ENCODE measurements at places on chromosomes 12 and 14.

DNA sequence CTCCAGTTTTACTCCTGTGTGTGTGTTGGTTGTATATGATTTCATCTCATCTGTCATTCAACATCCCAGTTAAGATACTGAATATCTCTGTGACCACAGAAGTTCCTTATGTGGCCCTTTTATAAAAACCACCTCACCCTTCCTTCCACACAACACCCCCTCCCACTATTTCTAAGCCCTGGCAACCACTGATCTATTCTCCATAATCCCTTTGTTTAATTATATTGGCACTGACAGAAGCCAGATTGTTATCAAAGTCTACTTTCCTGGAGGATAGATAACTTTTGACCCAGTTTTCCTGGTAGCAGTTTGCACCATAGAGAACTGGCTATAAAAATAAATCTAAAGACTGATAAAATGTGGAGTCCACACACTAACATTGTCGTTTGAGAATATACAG lies 902.8 kb downstream of the SLC16A7 start:
- DNase-seq = no peak

- DNase-seq = no peak
Observed at GRCh38 chr14:95303552-95303951, 16.2 kb downstream of the CLMN start.

- DNase-seq = no peak
Observed at GRCh38 chr12:52232203-52232673, 805 bp upstream of the KRT7 start.

- no peak for DNase-seq
Observed at GRCh38 chr12:57575771-57576612, 15.0 kb upstream of the PIP4K2C start.

DNA sequence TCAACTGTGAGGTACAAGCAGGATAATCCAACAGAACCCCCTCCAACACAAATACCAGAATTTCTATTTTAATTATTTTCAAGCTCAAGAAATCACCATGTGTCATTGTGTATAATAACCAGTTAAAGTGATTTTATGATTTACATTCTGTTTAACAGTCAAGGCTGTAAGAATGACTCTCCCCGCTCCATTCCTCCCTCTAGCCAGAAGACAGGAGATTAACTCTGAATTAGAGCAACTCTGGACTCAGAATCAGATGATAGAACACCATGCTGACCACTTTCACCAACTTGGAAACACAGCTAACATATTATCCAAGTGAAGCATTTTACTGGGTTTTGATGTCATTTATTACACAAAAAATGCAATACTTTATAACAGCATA lies 71.9 kb downstream of the ATP2B1 start:
- DNase-seq = no peak

DNA sequence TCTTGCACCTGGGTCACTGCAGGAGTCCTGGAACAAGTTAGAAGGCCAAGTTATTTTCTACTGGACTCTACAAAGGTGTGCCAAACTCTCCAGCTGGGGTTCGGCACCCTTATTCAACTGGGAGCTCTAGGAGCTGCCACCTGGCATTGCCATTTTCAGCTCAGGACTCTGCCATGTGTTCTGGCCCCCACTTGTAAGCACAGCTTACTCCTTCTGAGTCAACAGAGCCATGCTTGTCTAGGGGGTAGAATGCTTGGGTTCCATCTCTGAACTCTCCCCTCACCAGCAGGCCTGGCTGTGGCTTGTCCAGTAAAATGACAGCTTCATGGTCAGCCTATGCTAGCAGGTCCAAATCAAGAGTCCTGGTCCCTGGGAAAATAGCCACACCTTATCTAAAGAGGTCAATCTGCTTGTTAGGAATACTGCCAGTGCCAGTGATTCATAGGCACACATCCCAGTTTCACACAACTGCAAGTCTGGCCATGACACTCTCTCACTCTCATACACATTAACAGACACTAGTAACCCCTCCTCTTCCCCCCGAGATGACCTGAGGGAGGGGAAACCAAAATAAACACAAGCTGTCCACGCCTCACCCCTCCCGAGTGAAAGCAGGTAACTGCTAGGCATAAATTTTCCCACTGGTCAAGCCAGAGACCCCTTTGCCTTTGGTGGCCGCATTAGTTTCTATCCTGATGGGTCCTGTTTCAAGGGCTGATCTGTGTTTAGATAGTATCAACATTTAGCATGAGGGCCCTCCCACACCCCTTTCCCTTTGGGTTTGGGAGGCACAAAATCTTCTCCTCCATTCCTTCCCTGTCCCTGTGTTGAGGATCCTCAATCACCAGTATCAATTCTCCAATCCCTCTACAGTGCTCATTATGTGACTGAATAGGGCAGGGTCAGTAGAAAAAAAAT lies 182.3 kb upstream of the GZMB start:
- DNase-seq = no peak

GRCh38 chr12:105995961-105996431 lies 142.8 kb downstream of the NUAK1 start:
- DNase-seq = no peak

DNA sequence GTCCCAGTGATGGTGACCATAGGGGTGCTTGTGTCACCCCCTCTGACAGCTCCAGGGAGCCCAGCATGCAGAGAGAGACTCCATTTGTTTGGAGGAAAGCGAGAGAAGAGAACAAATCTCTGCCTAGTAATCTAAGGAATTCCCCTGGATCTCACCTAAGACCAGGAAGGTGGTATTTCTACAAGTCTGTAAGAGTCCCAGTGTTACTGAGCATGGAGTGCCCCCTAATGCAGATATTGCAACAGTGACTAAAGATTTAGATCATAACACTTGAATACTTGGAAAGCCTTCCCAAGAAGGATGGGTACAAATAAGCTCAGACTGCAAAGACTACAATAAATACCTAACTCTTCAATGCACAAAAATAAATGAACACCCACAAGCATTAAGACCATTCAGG lies 360.4 kb upstream of the GARIN6 start:
- DNase-seq = no peak

GRCh38 chr14:88439088-88439487 lies 53.6 kb downstream of the SPATA7 start:
- DNase-seq = no peak

- no peak for DNase-seq
Observed at GRCh38 chr12:101877806-101878242, 444 bp downstream of the DRAM1 start.

DNA sequence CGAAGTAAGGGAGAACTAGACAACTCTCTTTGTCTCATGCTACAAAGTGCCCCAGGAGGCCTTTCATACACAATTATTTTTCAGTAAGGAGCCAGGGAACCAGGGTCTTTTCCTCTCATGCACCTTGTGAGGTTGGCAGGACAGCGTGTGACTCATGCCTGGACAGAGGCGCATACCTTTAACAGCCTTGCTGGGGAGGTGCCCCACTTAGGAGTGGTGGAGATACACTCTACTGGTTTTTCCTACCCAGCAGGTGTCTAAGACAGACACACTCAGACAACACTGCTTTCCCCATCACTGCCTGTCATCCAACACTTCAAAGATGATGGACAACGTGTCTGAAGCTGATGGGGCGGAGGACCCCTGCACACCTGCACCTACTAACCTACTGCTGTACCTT lies 49.1 kb downstream of the B4GALNT3 start:
- DNase-seq = no peak

GRCh38 chr12:39931857-39932256 lies 174.0 kb downstream of the SLC2A13 start:
- no peak for DNase-seq

GRCh38 chr14:38089123-38089522 lies 118.6 kb upstream of the SSTR1 start:
- DNase-seq = no peak

DNA sequence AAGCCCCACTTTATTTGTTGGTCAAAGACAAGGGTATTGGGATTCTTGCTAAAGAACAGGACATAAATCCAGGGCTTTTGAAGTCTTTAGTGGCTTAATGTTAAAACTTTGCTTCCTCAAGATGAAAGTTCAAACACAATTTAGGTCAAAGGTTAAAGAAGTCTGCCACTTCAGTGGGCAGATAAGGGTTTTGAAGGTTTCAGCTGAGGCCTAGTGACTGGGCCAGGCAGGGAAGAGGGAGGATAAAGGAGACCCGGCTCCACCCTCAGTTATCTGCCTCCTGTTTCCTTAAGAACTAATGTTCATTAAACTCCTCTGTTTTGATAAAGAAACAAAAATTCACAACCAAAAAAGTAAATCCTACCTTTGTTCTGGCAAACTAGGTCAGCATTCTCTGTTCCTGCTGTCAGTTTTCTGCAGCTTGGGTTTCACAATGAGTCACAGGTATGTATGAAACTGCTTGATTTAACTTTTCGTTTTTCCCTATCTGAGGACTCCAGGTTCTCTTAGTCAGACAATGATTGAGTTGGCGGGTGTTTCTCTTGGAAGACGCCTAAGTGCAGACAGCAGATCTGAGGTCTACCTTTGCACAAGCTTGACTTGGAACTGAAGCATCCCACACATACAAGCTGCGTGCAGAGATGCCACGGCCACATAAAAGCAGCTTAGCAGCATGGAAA lies 208.3 kb downstream of the EXOC5 start:
- peak; percentile 10 for DNase-seq

GRCh38 chr12:34393086-34393820 lies 371.0 kb downstream of the ALG10 start:
- no peak for DNase-seq

- DNase-seq = no peak
Observed at GRCh38 chr12:120229071-120229486, 28.2 kb upstream of the RPLP0 start.

GRCh38 chr14:61048640-61049039 lies 67.6 kb downstream of the SLC38A6 start:
- DNase-seq = no peak

GRCh38 chr12:51866324-51866723 lies 17.8 kb upstream of the FIGNL2 start:
- DNase-seq = no peak

- no peak for DNase-seq
Observed at GRCh38 chr12:92185052-92185451, 39.4 kb upstream of the BTG1 start.

GRCh38 chr12:7047306-7047705 lies 13.2 kb upstream of the C1S start:
- DNase-seq = no peak

DNA sequence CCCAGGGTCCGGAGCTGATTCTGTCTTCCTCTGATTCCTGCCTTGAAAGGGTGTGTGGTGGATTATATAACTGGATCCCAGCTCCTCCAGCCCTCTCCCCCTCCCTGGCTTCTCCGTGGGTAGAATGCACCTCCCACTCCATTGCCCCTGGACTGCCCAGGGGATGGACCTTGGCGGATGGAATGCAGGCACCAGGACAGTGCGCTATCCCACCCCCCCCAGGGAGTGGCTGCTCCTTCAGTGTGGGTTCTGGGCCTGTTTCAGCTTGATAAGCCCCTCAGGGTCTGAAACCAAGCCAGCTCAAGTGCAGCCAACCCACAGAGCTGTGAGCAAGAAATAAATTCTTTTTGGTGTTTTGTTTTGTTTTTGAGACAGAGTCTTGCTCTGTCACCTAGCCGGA lies 112.4 kb upstream of the TMEM132D start:
- DNase-seq = no peak

- no peak for DNase-seq
Observed at GRCh38 chr14:61362072-61362750, 40.8 kb downstream of the PRKCH start.

DNA sequence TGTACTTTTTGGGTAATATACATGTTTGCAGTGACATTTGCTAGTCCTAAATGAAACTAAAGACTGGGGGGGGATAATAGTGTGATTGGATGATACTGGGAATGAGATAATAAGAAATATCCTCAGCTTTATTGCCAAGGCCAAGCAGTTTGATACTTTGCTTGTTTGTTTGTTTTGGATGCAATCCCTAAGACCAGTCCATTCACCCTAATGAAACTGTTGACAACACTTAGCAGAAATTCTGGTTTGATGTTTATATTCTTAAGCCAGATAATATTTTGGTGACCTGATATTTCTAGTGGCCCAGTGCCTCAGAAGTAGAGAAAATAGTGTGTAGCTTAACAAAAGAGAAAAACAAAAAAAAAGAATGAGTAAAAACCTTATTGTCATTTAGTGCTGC lies 1.8 kb downstream of the PHC1 start:
- DNase-seq = no peak

DNA sequence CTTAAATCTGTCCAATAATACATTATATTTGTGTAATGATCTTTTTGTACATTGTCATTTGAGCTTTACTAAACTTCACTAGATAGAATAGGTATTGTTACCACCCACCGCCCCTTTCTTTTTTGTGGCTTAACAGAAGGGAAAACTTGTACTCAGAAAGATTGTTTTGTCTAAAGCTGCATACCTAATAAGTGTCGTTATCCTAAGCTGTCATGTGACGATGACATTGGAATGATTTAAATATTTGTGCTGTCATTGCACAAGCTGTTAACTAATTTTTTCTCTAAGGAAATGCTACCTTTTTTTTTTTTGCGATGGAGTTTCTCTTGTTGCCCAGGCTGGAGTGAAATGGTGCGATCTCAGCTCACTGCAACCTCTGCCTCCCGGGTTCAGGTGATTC lies 3.6 kb downstream of the DIP2B start:
- DNase-seq = no peak

- DNase-seq = no peak
Observed at GRCh38 chr14:95832012-95832411, 44.6 kb upstream of the TUNAR start.

DNA sequence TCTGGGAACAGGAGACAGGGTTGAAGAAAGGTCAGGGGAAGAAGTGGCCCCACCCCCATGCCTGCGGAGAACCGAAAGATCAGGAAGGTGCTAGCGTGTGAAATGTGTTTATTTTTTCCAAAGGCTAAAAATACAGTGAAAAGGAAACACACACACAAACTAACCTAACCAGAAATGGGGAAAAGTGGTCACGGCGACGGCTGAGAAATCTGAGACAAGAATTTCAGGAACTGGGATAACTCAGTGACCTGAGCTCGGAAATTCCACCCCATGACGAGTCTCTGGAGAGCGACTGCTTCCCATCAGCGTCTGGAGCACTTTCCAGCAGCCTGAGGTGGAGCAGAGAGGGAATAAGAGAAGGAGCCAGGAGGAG lies 16.6 kb upstream of the RND1 start:
- peak; percentile 48 for DNase-seq

DNA sequence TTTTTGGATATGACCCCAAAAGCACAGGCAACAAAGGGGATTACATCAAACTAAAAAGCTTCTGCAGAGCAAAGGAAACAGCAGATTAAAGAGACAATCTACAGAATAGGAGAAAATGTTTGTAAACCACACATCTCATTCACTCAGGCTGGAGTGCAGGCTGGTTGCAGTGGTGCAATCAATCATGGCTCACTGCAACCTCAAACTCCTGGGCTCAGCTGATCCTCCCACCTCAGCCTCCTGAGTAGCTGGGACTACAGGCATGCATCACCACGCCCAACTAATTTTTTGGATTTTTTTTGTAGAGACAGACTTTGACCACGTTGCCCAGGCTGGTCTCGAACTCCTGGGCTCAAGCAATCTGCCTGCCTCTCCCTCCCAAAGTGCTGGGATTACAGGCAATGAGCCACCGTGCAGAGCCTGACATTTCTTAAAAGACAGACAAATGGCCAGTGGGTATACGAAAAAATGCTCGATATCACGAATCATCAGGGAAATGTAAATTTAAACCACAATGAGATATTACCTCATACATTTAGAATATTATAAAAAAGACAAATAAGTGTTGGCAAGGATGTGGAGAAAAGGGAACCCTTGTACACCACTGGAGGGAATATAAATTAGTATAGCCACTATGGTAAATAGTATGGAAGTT lies 9.8 kb downstream of the NCKAP5L start:
- DNase-seq = no peak

Measured in hindlimb muscle (tissue), 1 donor.